ENCODE measurements at places on chromosomes 7 and 10.

GRCh38 chr7:139047970-139048369 is 12.1 kb upstream of the ZC3HAV1L start:
- DNase-seq: no peak

DNA sequence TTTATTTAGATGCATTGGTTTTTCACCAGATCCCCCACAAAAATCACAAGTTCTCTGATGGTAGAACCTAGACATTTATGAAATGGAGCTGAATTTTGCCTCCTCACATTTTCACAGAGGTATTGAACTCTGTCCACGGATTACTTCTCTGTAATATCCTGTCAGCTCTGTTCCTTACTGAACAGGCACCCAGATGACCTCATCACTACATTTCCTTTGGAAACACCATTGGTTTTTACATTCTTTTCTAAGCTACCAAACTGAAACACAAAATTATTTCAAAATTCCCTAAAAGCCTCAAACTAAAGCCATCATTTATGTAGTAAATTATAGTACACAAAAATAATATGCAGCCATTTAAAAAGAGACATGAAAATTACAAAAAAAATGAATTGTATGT is 98.3 kb upstream of the KCNIP2 start:
- DNase-seq: no peak

- DNase-seq: no peak
Measured at GRCh38 chr10:26485150-26485941, 47.2 kb downstream of the APBB1IP start.

GRCh38 chr10:82866424-82867020 is 991.5 kb downstream of the NRG3 start:
- DNase-seq: no peak

GRCh38 chr10:118873738-118874105 is 119.0 kb upstream of the CACUL1 start:
- DNase-seq: no peak
